Stimulated activated CD4-positive, alpha-beta T cell treated with anti-CD3 and anti-CD28 coated beads, Interleukin-12 subunit alpha, Interleukin-12 subunit beta, amount 100 ng/mL, for 48 hours (primary cell): ENCODE measurements at places on chromosomes 1 and 21.

- no peak for DNase-seq
Measured at GRCh38 chr1:111660204-111661150, 40.9 kb downstream of the RAP1A start.

DNA sequence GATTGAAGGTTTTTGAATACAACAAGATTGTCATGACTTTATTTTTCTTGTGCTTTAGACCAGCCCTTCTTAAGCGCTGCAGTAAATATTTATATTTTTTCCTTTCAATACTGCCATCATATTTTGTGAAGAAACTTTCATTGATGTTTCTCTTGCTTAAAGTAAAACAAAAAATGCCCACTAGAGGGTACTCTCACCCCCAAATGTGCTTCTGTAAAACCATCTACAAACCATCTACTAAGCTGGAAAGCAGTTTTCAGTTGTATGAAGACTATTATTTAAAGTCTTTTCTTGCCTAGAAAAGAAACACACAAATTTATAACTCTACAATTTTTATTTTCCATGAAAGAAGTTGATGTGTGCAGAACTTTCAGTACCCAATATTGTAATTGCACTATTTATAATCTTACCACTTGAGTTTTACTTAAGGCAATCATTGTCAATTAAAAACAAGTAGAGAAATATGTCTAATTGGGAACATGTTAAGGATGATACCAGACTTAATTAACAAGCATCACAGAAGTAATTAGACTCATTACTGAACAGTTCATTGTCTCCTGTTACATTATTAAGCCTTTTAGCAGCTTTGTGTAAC, 10.7 kb downstream of the LEPR start:
- no peak for DNase-seq

DNA sequence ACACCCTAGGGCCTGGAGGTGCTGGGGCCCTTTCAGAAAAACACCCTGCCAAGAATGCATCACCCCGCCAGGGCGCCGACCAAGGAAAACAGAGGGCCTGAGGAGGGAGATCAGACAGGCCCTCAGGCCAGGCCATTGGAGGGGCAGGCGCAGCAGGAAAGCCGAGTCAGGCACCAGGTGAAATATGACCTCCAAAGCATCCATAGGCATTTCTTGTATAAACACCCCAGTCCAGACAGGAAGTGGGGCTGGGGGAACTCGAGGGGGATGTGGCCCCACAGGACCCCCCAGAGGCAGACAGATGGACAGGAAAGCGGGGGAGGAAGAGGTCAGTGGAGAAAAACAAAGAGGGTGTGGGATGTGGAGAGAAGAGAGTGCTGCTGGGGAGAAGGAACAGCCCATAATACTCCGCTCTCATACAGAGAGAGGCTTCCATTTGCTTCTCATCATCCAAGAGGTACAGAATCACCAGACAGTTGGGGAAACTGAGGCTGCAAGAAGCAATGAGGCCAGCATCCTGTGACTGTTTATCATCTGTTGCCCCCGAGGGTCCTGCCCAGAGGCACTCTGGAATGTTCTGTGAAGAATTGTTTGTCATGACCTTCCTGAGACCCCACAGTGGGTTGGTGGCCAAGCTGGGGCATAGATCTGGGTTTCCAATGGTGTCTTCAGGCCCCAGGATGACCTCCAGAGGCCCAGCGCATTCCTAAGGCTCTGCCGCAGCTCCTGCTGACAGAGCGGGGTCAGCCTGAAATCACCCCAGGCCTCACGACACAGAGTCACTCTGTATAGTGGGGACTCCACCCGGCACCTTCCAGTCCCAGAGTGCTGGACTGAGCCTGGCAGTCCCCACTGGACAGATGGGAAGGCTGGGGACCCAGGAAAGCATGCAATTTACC, 18.0 kb downstream of the TRIM62 start:
- no peak for DNase-seq

DNA sequence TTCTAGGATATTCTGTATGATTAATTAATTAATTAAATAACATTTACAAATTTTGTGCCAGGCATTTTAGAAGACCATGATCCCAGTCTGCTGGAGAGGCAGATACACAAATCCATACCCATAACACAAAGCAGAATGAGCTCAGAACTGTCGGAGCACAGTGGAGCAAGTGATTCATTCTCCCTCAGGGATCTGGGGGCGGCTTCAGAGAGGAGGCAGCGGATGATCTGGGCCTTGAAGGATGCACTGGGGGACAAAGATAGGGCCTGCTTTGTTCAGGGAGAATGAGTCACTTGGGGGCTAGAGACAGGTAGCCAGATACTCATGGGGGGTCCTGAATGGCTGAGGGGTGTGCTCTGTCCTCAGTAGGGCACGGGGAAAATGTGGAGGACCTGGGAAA, 50.9 kb upstream of the TRABD2B start:
- DNase-seq: no peak

GRCh38 chr1:31396633-31397351, 16.2 kb upstream of the SERINC2 start:
- DNase-seq: no peak

DNA sequence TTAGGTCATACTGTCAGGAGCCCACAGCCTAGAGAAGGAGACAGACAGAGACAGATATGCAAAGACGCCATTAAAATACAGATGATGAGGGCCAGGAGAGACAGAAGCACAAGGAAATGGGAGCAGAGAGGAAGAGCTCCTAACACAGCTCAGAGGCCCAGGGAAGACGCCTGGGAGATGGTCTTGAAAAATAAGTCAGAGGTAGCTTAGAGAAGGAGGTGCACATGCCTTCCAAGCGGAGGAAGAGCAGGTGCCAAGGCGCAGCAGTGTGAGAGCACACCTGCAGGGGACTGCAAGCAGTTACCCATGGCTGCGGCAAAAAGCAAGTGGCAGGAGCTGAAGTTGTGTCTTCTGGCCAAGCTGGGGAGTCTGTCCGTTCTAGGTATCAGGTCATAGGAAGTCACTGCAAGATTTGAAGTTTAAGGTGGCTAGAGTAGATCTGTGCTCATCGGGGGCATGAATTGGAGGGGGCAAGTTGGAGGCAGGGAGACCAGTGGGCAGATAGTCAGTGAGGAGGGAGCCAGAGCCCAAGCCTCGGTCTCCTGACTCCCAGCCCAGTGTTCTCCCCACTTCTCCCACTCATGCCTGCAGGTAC, 1.3 kb upstream of the TRABD2B start:
- no peak for DNase-seq

- no peak for DNase-seq
Measured at GRCh38 chr1:200022239-200022804, 5.2 kb upstream of the NR5A2 start.

DNA sequence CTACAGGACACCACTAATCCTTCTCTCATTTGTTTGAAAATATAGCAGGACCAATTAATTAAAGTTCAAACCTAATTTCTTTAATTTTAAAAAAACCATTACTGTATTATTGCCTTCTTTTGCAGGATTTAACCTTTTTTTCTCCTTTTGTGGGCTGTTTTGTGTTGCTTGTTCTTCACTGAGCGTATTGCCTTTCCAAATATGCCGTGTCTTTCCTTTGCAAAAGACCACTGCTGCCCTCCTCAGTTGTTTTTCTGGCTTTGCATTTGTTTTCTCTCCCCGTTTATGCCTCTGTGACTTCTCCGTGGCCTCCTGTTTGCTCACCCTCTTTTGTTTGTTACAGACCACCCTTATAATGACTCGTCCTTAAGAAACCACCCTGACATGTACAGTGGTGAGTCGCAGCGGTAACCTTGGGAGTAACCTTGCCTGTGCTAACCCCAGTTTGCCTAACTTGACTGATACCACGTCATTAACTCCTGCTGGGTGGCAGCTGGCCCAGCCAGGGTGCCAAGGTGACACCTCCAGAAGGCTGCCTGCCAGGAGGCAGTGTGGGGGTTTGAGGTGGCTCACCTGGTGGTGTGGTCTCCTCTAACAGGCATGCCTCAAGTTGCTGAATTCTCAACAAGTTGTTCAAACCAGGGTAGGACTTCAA, 81.1 kb upstream of the CNTN2 start:
- no peak for DNase-seq

DNA sequence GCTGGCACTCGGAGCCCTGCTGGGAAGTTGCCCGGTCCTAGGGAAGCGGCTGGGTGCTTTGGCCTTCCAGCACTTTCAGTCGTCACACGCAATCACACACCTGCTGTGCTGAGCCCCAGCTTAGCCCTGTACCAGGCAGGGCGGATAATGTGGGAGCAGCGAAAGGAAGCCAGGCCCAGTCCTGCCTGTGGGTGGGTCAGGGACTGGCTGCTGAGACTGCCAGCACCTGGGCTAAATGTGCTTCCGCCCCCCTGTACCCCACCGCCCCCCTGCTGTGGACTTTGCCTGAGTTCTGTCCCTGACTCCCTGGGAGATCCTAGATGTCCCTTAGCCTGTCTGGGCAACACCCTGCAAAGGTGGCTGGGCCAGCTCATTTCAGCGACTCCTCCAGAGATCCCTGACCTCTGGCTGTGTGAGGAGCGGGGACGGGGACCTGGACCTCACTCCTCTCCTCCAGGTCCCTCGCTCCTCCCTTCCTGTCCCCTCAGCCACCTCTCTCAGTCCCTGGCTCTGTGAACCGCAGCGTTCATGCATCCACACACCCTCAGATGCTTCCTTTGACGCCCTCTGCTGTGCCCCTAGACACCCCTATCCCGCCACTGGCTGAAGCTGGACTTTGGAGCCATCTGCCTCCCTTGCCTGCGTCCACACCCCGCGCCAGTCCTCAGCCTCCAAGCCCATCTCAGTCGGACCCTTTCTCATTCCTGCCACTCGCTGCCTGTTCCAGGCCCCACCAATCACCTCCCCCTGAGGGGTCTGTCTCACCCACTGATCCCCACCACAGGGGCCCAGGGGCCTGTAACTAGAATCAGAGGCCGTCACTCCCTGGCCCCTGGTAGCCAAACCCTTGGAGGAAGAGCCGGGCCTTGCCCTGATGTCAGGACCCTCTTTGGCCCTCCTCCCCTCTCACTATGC, 1.4 kb downstream of the MMEL1 start:
- DNase-seq: no peak

- no peak for DNase-seq
Measured at GRCh38 chr1:221397606-221398005, 344.3 kb downstream of the DUSP10 start.

DNA sequence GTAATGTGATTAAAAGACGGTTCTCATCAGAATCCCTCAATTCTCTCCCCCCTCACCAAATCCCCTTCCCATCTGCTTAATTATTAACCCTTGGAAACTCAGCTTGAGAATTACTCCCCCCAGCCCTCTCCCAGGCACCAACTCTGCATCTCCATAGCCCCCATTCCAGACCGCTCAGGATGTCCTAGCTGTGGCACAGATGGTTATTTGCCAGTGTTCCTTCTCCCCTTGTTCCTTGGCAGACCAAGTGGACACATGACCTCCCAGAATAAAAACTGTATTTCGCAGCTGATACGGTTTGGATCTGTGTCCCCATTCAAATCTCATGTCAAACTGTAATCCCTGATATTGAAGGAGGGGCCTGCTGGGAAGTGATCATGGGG, 14.6 kb downstream of the HENMT1 start:
- no peak for DNase-seq

DNA sequence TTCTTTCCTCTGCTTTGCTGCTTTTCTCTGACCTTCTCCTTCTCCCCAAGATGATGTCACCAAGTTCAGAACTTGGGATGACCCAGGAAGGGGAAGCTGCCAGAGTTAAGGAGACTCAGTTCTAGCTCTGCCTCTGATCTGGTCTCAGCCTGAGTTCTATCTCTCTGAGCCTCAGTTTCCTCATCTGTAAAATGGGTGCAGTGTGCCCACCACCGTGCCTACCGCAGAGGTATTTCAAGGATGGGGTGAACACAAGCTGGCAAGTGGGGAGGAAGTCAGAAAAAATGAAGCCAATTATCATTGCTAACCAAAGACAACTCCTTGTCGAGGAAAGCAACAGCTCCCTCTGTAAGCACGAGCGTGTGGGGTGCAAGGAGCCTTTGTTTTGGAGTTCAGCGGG, 249.7 kb downstream of the KAZN start:
- DNase-seq: no peak

- DNase-seq: no peak
Measured at GRCh38 chr1:173149887-173150286, 57.2 kb downstream of the TNFSF4 start.

DNA sequence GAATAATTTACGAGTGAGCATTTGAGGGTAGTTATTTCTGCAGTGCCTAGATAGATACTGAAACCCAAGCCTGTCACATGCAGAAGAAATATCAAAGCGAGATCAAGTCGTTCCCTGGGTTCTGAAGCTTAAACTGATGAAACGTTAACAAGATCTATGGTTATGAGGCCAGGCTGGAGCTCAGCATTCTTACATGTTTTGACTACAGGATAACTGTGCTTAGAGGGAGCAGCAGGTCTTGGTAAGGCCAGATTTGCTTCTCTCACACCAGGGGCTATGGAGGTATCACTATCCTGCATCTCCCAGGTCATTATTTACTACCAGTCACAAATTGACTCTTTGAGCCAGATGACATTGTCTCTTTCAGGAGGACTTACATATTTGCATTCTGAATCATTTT, 1401.4 kb upstream of the PRMT6 start:
- no peak for DNase-seq

DNA sequence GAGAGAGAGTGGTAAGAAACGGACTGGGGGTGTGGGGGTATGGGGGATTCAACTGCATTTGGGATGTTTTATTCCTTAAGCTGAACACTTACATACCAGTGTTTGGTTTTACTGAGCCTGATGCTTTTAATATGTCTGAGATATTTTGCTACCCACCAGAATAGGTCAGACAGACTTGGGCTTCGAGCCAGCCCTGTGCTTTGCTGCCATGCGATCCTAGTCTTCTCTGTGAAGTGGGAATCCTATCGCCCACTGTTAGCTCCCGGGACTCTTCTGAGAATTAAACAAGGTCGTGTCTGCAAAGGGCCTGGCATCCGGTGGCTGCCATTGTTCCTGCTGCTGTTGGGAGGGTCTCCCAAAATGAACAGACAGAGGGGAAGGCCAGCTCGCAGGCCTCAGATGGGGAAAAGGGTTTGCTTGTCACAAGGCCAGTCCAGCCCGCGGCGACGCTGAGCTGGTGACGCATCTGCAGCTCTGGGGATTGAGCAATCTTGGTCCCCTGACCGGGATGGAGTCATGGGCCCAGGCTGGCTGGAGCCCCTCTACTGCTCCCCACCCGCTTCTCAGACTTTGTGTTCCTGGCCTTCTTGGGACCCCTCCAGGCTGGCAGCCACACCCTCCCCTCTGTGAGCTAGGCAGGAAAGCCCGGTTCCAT, 26.9 kb upstream of the ECE1 start:
- DNase-seq: no peak
